ENCODE measurements at places on chromosomes 4 and X.

- no peak for DNase-seq
Observed at GRCh38 chrX:150100261-150100660, 162.0 kb upstream of the EOLA2 start.

- DNase-seq: no peak
Observed at GRCh38 chr4:52212702-52213101, 161.6 kb downstream of the SPATA18 start.

- no peak for DNase-seq
Observed at GRCh38 chr4:173834151-173834550, 304.1 kb upstream of the HAND2 start.

DNA sequence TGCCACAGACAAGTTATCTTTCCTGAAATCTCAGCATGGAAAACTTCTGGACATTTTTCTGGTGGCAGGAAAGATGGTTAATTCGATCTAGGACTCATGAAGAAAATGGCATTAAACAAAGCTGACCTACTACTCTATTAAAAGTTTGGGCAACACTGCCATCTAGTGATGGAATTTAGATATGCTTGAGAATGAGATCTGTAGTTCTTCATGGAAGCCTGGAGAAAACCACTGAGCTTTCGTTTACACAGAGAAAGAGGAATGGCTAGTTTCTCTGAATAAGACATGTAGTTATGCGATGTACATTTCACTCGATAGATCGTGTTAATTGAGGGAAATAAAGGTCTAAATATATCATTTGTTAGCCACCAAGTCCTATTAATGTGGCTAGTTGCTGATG lies 51.7 kb upstream of the CHRDL1 start:
- no peak for DNase-seq

DNA sequence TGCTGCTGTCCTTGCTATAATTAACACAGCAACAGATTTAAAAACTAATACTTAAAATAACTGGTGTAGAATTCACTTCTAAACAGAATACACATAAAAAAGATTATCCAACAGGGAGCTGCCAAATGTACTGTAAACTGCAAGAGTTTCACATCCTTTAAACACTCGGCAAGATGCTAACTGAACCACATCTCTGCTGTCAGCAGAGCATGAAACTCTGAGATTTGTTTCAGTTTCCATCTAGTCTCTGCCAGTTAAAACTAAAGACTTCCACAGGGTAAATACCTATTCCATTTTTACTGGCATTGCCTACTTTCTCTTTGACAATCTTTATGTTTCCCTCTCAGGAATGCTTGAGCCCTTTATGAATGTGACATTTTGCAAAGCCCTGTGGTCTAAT lies 127.7 kb downstream of the SLC7A11 start:
- DNase-seq: no peak

DNA sequence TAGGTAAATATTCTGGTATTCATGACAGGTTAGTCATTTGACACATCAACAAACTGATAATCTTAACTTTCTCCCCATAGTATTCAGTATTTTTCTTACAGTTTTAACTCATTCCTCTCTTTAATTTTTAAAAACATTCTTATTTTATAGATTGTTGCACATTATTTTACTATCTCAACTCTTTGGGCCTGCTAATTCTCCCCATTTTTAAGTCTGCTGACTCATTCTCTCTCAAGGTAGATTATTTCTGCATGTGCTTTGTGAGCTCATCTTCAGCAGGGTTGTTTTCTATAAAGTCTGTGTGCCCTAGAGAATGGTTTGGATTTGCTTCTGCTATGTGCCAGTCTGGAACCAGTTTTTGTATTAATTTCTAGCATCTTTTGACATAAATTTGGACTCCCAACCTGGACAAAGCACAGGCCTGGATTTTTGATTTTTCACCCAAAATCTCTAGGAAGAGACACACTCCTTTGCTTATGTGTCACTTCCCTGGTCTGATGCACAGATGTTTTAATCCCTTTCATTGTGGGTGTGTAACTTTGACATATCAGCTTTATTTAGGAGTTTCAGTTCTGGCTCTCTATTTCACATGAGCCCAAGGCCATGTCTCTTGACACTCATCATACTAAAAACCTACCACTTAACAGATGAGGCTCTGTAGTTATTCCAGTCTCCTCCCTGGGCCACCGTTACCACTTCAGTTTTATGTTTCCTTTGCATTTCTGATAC lies 194.3 kb upstream of the PGRMC2 start:
- no peak for DNase-seq

DNA sequence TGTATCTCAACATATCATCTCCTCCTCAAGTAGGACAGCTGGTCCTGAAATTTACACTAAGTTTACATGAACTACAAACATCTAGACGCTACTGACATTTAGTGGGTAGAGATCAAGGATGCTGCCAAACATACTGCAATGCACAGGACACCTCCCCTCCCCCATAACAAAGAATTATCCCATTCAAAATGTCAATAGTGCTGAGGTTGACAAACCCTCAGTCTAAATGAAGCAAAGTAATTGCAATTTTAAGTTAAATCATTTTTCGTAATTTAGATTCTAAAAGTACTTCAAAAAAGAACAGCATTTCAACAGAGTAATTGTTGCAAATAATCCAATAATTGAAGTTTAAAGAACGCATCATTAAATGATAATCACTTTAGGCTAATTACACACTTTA lies 1.2 kb downstream of the PRMT9 start:
- DNase-seq: no peak

DNA sequence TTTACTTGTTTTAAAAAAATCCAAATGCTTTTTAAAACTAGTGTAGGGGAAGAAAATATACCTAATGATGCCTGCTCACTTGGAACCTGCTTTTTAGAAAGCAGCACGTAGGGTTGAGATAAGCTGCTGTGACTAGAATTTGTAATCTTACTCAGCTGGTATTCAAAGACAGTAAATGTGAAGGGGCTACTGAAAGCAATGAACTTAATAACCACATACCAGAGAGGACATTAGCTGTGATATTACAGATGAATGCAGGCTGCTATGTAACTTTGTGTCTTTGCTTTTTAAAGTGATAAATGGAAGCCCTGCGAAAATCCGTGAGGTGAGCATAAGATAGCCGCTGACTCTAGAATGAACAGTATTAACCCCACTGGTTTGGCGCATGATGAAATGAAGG lies 124.1 kb downstream of the TRIML1 start:
- no peak for DNase-seq

- DNase-seq: no peak
Observed at GRCh38 chr4:105304085-105304484, 157.4 kb downstream of the TET2 start.

- no peak for DNase-seq
Observed at GRCh38 chrX:140274811-140275525, 229.9 kb downstream of the SOX3 start.

DNA sequence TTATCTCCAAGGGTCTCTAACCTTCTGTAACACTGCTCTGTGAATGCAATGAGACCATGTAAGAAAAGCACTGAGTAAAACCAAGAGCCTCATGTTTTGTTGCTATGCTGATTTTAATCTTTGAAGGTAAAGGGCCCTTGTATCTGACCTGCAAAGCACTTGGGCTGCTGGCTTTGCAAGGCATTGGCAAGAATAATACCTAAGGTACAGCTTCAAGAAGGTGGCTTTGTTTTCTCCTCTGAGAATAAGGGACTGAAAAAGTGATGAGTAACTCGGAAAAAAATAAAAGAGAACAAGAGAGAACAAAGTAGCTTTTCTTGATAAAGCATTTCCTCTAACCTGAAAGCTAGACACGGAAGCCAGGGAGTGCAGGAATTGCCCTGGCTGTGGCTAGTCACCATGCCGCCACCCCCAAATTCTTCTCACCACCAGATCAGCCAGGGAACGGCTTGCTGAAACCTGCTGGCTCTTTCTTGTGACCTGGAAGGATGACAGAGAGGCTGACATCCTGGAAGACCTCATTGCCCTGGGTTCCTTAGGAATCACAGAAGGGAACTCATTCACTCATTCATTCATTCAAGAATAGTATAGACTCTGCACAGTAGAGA lies 41.8 kb upstream of the HS3ST1 start:
- DNase-seq: peak; percentile 49

- no peak for DNase-seq
Observed at GRCh38 chr4:24001486-24002329, 111.9 kb upstream of the PPARGC1A start.

DNA sequence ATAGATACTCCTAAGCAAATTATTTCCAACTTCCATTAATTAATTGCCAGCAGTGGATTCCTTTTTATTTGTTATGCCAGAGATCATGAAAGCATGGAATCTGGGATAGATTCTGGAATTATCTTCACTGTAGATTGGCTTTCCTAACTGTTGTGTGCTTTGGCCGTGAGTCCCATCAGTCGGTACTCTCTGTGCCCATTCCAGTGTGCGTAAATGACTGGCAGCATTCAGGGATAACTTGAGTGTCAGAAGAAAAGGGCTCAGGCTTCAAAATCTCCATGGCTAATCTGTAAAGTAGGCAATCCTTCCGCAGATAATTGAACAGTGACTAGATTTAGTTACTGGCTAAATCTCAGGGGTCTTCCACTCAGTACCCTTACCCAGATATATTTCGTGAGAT lies 76.8 kb upstream of the TMEM164 start:
- DNase-seq: no peak

DNA sequence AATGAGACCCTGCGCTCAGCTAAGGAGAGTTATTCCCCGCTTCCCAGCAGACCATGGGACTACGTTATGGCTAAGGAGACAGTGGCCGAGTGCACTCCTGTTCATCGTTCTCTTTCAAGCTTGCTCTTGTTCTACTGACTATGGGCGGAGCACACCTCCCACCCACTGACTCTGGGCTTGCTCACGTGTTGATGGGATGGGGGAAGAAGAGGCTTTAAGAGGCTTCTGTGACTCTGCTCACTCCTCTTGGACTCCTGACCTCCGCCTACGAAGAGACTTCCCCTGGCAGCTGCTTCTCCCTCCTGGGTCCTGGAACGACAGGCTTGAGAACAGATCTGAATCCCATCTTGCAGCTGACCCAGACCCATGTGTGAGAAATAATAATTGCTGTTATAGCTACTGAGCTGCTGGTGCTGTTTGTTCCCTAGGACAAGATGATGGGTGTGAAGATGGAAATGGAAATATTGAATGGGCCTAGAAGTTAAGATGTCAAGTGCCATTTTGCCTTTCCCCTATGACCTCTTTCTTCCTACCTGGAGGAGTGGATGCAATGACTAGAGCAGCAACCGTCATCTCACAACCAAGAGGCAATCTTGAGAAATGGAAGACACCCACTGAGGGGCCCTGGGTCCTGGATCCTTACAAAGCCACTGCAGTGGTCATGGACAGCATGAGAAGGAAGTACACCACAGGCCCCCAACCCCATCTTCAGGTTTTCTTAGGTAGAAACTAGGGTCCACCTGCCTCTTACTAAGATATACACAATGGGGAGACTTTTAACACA lies 38.7 kb upstream of the IRAK1 start:
- DNase-seq: no peak

DNA sequence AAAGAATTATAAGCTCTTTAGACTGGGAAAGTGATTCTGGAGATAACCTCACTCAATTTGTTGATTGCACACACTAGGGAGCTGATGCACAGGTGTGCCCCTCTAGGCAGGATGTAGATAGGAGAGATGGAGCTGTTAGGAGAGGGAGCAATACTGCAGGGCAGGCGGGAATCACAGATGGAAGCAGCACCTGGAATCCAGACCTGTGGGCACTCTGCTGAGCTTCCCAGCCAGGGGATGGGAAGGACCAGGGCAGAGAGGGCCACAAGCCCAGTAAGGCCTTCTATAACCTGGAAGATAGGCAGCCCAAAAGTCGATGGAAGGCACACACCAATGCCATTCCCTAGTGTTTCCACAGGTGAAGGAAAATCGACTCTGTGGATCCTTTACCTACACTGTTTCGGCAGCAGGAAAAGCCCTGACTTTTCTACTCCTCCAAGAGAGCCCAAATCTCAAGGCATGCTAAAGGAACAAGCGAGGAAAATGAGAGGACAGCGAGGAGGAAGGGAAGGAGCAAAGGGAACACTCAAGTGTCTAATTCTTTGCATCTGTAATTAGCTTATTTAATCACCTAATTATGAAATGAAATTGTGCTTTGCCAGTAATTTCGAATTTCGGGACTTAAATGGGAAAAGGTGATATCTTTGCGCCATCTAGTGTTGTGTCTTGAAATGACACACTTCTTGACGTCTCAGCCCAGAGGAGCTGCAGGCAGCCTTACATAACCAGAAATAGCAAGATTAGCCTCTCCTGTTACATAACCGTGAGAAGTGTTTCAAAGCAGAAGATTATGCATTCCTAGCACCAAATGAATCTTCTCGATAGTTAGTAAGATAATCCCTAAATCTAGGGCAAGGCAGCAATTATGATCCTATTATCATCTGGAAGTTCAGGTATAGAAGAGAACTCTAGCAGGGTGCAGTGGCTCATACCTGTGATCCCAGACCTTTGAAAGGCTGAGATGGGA lies 31.0 kb upstream of the TLR3 start:
- peak; percentile 12 for DNase-seq

DNA sequence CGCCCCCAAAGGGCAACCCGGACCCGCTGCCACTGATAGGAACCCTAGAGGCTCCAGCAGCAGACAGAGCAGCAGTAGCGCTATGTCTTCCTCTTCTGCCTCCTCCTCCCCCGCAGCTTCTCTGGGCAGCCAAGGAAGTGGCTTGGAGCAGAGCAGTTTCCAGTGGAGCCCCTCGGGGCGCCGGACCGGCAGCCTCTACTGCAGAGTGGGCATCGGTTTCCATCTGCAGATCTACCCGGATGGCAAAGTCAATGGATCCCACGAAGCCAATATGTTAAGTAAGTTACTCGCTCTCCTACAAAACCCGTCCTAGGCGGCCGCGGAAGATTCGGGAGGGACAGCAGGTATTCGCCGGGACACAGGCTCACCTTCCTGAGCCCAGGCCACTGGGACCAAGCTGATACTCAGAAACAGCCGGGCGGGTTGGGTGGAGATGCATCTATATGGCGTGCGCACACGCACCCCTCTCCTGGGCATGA lies 477 bp downstream of the FGF5 start:
- DNase-seq: no peak

GRCh38 chr4:153335665-153336064 lies 8.8 kb upstream of the MND1 start:
- DNase-seq: no peak

- DNase-seq: no peak
Observed at GRCh38 chr4:84276752-84277151, 222.3 kb downstream of the NKX6-1 start.
